ENCODE measurements at places on chromosomes 5 and 9.

- no peak for ATAC-seq
Measured at GRCh38 chr5:32450952-32451351, 6.4 kb upstream of the ZFR start.

DNA sequence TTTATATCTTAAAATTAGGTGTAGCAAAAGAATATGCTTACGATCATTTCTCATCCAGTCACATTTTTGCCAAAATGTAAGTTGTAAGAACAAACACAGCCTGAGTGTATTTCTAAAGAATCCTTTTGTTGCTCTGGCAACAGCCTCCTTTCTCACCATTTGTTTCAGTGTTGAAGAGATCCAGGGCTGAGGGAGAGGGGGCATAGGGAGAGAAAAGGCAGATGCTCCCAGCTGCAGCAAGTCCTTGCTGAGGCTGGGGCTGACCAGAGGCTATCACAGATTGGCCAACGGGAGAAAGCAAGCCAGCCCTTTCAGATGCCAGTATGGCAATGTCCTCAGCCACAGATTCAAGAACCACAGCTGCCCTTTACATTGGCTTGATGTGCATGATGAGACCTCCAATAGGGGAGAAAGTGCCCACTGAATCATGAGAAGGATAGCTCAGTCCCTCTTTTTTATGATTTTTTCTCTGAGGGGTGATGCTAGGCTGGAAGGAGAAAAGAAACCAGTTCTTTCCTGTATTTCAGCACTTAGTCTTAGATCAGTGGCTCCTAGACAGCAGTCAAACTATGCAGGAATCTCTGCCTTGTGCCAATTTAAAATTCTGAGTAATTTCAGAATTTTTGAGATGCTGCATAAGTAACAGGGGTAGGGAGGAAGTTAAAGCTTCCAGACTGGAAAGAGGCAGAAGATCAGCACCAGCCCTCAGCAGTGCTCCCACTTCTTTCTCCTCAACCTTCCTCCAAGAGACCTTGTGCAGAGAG is 142.1 kb downstream of the LHFPL2 start:
- ATAC-seq: no peak

DNA sequence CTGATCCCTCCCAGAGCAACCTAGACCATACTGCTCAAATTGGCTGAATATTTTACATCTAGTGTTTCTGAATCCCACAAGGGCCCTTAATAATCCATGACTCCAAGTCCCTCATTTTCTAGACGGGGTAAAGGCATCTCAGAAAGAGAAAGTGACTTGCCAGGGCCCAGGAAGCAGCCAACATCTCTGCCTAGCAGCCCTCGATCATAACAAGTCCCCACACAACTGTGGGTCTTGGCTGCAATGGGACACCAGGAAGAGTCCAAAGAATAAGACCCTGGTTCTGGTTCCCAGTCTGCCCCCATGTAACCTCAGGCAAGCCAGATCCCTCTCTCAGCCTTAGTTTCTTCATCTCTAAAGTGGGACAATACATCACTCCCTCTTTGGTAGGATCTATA is 6.3 kb downstream of the ANXA6 start:
- ATAC-seq: no peak

DNA sequence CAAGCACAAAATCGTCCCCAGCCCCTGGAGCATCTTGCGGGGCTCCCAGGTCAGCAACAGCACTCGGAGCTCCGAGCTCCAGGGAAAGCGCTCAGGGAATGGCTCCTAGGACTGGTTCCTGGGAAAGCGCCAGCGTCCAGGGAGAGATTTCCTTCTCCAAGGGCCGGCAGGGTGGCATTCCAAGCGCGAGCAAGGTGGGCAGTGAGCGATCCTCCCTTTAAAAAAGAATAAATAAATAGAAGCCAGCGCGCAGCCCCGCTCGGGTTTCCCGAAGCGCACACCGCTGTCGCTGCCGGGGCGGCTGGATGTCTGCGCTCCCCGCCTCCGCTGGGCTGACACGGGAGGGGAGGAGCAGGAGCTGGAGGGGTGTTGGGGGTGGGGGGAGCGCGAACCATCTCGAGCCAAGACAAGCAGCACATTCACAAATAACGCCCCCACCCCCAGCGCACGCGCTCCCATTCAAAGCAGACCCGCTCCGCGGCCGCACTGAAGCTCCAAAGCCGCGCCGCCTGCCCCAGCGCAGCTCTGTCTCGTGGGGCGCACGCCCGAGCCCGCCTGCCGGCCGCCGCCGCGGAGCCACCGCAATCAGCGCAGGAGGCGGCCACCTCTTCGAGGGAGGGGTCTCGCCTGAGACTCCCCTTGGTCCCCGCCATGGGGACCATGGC is 327.4 kb downstream of the SH3GL2 start:
- ATAC-seq: no peak

GRCh38 chr9:112002847-112003457 is 106.3 kb downstream of the UGCG start:
- peak; percentile 15 for ATAC-seq

DNA sequence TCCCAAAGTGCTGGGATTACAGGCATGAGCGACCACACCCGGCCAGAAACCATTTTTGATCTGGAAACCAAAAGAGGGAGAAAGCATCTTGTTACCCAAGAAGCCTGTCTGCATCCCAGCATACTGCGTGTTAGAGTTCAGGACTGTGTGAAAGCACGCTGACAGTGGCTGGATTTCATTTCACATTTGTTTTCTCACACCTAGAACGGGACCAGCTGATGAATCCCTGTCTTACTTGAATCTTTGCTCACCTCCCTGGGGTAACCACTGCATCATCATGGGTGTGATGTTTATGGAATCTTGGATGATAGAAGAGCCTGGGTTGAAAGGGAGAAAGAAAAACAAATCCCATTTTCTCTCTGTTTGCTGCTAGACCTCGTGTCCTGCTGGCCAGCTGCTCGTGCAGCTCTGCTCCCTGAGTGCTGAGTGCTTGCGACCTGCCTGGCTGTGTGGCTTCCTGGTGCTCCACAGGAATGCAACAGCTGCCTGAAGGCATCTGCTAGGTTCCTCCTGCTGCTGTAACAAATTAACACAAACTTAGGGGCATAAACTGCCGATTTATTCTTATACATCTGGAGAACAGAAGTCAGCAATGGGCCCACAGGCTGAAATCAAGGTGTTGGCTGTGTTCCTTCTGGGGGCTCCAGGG is 378.3 kb upstream of the DAP start:
- ATAC-seq: no peak

- ATAC-seq: no peak
Measured at GRCh38 chr9:90033028-90033650, 428.3 kb downstream of the GADD45G start.

- peak; percentile 69 for ATAC-seq
Measured at GRCh38 chr5:115487756-115488155, 56.8 kb downstream of the FEM1C start.

DNA sequence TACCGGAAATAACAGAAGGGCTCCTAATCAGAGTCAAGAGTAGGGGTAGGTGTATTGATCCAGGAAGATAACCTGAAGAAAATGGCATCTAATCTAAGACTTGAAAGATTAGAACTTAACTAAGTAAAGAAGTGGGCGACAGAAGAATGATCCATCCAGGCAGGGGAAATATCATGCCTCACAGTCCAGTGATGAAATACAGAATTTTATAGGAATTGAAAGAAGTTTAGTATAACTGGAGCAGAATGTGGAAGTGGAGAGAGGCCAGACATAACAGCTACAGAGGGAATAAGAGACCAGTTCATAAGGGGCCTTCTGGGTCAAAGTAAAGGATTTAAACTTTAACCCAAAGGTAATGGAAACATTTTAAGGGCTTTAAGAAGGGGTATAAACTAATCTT is 42.2 kb downstream of the ERP44 start:
- ATAC-seq: no peak

DNA sequence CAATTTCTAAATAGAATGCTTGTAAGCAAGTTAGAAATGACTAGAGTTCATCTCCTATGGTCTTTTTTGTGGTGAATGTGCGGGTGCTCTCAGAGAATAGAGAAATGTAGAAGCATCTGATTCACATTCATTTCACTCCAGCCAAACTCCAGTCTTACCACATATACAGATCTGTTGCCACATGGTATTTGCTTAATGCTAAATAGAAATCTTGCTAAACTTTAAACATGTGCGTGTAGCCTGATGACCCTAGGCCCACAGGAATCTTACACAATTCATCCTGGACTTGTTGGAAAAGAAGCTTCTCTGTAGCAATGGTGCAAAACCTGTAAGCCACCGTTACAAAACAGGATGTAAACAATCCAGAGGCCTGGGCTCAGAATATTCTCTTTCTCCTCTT is 135.2 kb downstream of the PCSK1 start:
- no peak for ATAC-seq

- ATAC-seq: no peak
Measured at GRCh38 chr9:38096238-38096805, 27.3 kb upstream of the SHB start.

DNA sequence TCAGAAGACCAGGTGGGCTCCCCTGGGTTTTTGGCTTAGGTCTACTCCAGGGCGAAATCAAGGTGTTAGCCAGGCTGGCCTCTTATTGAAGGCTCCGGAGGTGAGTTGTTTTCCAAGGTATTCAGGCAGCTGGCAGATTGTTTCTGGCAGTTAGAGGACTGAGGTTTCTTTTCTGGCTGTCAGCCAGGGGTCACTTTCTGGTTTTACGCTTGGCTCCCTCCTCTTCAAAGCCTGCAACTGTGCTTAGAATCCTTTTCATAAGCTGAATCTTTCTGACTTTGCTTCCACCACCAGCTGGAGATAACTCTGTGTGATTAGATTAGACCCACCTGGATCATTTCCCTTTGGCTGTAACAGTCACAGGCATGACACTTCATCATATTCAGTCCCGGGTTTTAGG is 24.6 kb downstream of the RFK start:
- no peak for ATAC-seq

DNA sequence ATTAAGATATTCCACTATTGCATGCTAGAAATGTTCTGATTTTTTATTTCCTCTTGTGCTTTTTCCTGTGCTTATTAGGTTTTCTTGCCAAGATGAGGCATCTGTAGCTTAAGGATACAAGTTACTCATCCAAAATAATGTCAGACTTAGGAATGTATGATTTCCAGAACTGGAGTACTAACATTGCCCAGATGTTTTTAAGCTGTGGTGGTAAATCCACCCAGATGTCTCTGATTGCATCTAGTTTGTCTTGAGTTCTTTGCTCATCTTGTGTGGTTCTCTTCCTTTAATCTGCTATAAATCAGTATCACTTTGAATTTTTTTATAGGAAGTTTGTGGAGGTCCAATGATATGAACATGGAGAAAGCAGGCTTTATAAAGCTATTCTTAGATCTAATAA is 337.5 kb upstream of the ZNF608 start:
- ATAC-seq: no peak

GRCh38 chr5:137570070-137570469 is 70.9 kb upstream of the SPOCK1 start:
- ATAC-seq: no peak

GRCh38 chr9:134757216-134757975 is 115.8 kb downstream of the COL5A1 start:
- no peak for ATAC-seq

- no peak for ATAC-seq
Measured at GRCh38 chr5:103587185-103587748, 24.7 kb upstream of the NUDT12 start.

GRCh38 chr5:157115012-157115411 is 6.2 kb upstream of the HAVCR2 start:
- ATAC-seq: no peak

DNA sequence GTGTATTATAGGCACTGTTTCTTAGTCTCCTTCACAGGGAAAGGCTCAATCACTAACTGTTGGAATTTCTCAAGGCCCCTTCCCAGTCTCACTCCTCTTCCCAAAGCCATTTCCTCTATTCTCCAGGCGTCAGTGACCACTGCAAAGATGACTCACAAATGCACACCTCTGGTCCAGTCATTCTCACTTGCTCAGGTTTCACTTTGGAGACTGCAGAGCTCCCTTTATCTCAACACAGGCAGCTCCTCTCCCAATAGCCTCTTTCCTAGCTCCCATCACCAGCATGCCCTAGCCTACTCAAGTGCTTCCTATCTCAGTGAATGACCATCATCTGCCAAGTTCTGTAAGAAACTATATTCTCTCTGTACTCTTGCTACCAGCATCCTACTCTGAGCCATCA is 323.6 kb downstream of the NTRK2 start:
- no peak for ATAC-seq

DNA sequence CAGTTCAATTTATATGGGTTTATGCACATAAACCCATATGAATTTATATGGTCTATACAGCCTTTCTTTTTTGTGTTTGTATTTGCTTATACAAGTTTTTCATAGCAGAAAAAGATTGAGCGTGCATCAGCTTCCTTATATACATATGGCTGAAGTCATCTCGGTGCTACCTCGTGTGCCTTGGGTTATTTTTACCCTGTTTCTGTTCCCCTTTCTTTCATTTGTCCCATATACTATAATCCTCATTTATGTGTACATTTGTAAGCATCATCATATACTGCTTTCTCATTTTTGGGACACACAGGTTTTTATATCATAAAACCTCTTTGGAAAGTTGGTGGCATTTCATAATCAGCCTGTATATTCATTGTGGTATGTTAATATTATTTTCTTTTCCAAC is 107.8 kb upstream of the ADAMTSL1 start:
- ATAC-seq: no peak

DNA sequence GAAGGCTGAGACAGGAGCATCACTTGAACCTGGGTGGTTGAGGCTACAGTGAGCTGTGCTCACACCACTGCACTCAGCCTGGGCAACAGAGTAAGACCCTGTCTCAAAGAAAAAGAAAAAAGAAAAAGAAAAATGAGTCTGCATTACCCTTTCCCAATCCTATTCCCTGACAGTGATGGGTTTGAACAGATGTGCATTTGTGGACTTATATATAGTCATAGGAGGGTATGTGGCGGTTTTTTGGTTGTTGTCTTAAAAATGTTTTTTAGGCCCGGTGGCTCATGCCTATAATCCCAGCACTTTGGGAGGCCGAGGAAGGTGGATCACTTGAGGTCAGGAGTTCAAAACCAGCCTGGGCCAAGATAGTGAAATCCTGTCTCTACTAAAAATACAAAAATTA is 13.4 kb downstream of the HDHD3 start:
- ATAC-seq: no peak

GRCh38 chr9:131886826-131887225 is 146.9 kb upstream of the RAPGEF1 start:
- no peak for ATAC-seq

GRCh38 chr9:95007226-95007869 is 280.8 kb downstream of the AOPEP start:
- no peak for ATAC-seq

DNA sequence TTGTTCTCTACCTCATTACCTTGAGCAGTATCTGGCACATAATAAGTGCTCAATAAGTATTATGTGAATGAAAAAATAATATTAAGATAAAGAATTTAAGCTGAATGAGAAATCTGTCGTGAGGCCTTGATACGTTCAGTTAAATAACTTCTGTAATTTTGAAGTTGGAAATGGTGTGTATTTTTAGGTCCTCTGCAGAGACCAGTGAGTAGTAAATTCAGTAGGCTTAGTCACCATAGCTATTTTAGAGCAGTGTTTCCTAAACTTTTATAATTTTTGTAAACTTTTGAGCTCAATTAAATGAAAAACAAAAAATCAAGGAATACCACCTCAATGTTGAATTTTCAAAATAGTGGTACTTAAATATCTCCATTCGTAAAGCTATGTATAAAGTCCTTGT is 25.0 kb downstream of the ERBIN start:
- no peak for ATAC-seq
